ENCODE measurements at places on chromosomes 2 and 18. TPM values are rescaled to one million over a fixed set of nuclear protein-coding genes. Genes with fewer than 3 reads are reported as not detected.

DNA sequence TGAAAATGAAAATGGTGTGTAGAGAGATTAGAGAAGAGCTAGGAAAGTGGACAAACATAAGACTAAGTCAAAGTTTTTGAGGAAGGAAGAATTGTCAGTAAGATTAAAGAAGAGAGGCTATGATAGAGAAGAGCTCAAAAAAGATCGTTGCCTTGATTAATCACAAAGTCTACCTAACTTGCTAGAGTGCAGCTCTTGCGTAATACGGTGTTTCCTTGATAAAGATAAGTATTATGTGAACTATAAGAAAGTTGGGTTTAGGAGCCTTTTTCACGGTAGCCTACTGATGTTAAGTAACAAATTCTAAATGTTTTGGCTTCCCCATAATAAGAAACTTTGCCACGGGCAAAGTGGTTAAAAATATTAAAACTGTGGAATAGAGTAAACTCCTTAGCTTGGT is 226.4 kb upstream of the NRXN1 start:
- no peaks in the 10 kb centered on the region for H3K36me3 ChIP-seq
- H3K4me3 ChIP-seq, result no peak overlapping the region
- H3K27me3 ChIP-seq, result no peaks in the 10 kb centered on the region
- H3K27ac ChIP-seq, result no peak overlapping the region
- no peak for DNase-seq

GRCh38 chr2:54516842-54517241 is 60.7 kb downstream of the SPTBN1 start:
- no peak overlapping the region for H3K4me3 ChIP-seq
- H3K27me3 ChIP-seq, result no peaks in the 10 kb centered on the region
- no peak for DNase-seq
- peaks cover 82% of the 10 kb centered on the region for H3K4me1 ChIP-seq

DNA sequence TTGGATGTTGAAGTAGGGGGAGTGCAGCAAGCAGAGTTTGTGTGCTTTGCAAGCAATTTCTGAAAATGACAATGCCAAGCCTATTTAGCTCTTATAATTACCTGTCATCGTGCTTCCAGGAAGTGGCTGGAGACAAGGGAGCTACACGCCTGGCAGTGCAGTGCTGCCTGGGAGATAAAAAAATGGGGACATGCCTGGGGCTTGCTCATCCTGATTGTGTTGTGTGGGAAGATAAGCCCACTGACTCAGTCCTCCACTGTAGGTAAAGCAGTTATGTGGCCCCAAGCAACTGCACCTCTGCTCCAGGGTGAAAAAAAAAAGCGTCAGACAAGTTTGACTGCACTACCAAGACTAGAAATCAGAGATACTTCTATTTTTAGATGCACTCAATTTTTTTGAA is 396.9 kb upstream of the NXPH2 start:
- no peak overlapping the region for H3K27ac ChIP-seq
- no peaks in the 10 kb centered on the region for H3K4me1 ChIP-seq
- H3K36me3 ChIP-seq, result no peaks in the 10 kb centered on the region
- no peak overlapping the region for H3K4me3 ChIP-seq
- no peaks in the 10 kb centered on the region for H3K27me3 ChIP-seq

Gene SNORC
- total RNA-seq, result 0.75 TPM
